SJCRH30 (cell line): ENCODE measurements at places on chromosomes 5 and 9. TPM values are rescaled to one million over a fixed set of nuclear protein-coding genes. Genes with fewer than 3 reads are reported as not detected.

DNA sequence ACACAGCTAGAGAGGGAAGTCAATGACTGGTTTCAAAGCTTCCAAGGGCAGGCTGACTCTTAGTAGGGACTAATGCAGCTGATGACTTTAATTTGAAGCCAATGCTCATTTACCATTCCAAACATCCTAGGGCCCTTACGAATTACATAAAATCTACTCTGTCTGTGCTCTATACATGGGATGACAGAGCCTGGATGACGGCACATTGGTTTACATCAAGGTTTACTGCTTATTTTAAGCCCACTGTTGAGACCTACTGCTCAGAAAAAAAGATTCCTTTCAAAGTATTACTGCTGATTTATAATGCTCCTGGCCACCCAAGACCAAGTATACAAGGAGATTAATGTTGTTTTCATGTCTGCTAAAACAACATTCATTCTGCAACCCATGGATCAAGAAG lies 74.1 kb downstream of the DAP start:
- no peak overlapping the region for H3K4me3 ChIP-seq
- no peaks in the 10 kb centered on the region for H3K27me3 ChIP-seq
- H3K36me3 ChIP-seq: no peaks in the 10 kb centered on the region
- H3K4me1 ChIP-seq: no peaks in the 10 kb centered on the region
- H3K27ac ChIP-seq: no peak overlapping the region
- no peak for DNase-seq

- no peak overlapping the region for H3K4me3 ChIP-seq
- DNase-seq: peak; percentile 22
- H3K27ac ChIP-seq: no peak overlapping the region
- H3K4me1 ChIP-seq: no peaks in the 10 kb centered on the region
- H3K36me3 ChIP-seq: no peaks in the 10 kb centered on the region
These were observed 65.4 kb upstream of the ARAP3 start for GRCh38 chr5:141747152-141748141.

- H3K27ac ChIP-seq: no peak overlapping the region
- no peaks in the 10 kb centered on the region for H3K4me1 ChIP-seq
- peak; percentile 2 for DNase-seq
These were observed 100.1 kb downstream of the PHF2 start for GRCh38 chr9:93676310-93677047.

GRCh38 chr9:131868766-131869165 lies 128.9 kb upstream of the RAPGEF1 start:
- no peak for DNase-seq
- no peaks in the 10 kb centered on the region for H3K4me1 ChIP-seq
- H3K4me3 ChIP-seq: no peak overlapping the region
- no peaks in the 10 kb centered on the region for H3K27me3 ChIP-seq
- no peaks in the 10 kb centered on the region for H3K36me3 ChIP-seq

DNA sequence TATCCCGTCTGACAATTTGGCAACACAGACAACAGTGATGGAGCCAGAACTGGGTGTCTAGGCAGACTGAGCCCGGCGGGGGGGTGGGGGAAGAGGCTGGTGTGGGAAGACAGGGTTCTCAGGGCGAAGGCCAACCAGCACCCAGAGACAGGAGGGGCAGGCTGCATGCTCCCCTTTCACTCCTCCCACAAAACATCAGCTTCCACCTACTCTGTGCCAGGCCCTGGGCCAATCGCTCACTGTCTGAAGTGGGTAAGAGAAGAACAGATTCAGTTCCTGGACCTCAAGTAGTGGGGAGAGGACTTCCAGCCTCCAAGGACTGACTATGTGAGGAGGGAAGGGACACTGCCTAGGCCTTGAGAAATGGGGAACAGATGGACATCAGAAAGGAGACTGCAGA lies 2.8 kb downstream of the SNCB start:
- no peaks in the 10 kb centered on the region for H3K4me1 ChIP-seq
- no peak overlapping the region for H3K4me3 ChIP-seq
- peaks cover 42% of the 10 kb centered on the region for H3K27me3 ChIP-seq
- no peak for DNase-seq
- H3K27ac ChIP-seq: no peak overlapping the region
- H3K36me3 ChIP-seq: no peaks in the 10 kb centered on the region

- H3K4me1 ChIP-seq: peaks cover 5% of the 10 kb centered on the region; the same call in 1 of the 2 replicates
- peak overlapping the region; percentile 8; the same call in 1 of the 2 replicates for H3K4me3 ChIP-seq
- DNase-seq: peak; percentile 16
- H3K27me3 ChIP-seq: no peaks in the 10 kb centered on the region
These were observed 163.6 kb downstream of the SREK1 start for GRCh38 chr5:66307647-66308241.

DNA sequence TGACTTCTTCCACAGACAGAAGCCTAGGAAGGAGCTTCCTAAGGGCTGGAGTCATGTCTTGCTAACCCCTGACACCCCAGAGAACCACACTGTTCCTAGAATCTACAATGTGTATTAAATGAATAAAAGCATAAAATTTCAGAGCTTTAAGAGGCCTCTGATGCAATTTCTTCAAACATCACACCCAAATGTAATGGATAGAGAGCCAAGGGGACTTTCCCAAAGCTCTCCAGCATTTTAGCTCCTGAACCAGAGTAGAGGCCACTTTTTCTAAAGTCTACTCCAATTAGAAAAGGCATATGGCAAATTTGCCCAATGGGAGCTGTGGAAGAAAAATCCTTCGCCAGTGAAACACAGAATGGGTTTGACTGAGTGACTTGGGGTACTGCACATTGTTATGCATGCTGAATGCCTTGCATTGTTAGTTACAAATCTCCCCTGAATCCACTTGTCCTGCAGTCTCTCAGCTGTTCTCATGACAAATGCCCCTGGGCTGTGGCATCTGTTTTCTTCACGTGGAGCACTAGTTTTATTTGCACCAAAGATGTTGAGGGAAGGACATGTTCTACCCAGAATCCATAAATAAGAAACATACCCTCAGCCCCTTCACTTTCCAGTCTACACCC lies 334.0 kb downstream of the ASTN2 start:
- peak overlapping the region; percentile 92 for H3K27ac ChIP-seq
- no peaks in the 10 kb centered on the region for H3K27me3 ChIP-seq
- peaks cover 31% of the 10 kb centered on the region for H3K4me1 ChIP-seq
- no peaks in the 10 kb centered on the region for H3K36me3 ChIP-seq

Gene GCNT1
- 10.1 and 14.0 TPM in 2 replicates for total RNA-seq

Gene GABRA6
- total RNA-seq: not detected in 2 replicates

Gene FOXE1
- not detected in 2 replicates for total RNA-seq

Gene ARL14EPL
- 0.06 and 0.66 TPM in 2 replicates for total RNA-seq
